ENCODE measurements at places on chromosomes 6 and 20. TPM values are rescaled to one million over a fixed set of nuclear protein-coding genes. Genes with fewer than 3 reads are reported as not detected.

Gene PROCR
- total RNA-seq = 5.2 TPM

Gene AK9
- total RNA-seq = 43.1 TPM

Gene SLA2
- total RNA-seq = 0.97 TPM

Gene MAD2L1BP
- total RNA-seq = 27.4 TPM

Gene RBM38
- 14.8 TPM for total RNA-seq

Gene RBPJL
- total RNA-seq = not detected

Gene AGER
- total RNA-seq = 2,319 TPM

Gene KHDC1L
- not detected for total RNA-seq

Gene ZC3H12D
- total RNA-seq = 1.4 TPM

Gene HCRTR2
- not detected for total RNA-seq

Gene SCGN
- not detected for total RNA-seq
